ENCODE measurements at places on chromosomes 16 and 17. TPM values are rescaled to one million over a fixed set of nuclear protein-coding genes. Genes with fewer than 3 reads are reported as not detected.
A peak's percentile ranks its signal among the peaks of the same experiment; 100 is the strongest.

CCL8 gene
- polyA plus RNA-seq: 0.18 TPM

GRCh38 chr17:79991140-79991923, 44.3 kb downstream of the TBC1D16 start:
- no peak for DNase-seq

- DNase-seq: peak; percentile 88
These were observed at the start of gene GLIS2 for GRCh38 chr16:4315186-4316107. TSS of gene GLIS2 (plus strand) at chr16:4316067. CDS start at chr16:4332281, 16,214 bp downstream.

- no peak for DNase-seq
These were observed 484.9 kb downstream of the WWOX start for GRCh38 chr16:78584213-78584860.

GRCh38 chr17:5122586-5123342, 6.9 kb downstream of the USP6 start:
- DNase-seq: peak; percentile 37

ABHD15 gene
- polyA plus RNA-seq: 7.2 TPM

EPN3 gene
- polyA plus RNA-seq: 16.2 TPM

DNA sequence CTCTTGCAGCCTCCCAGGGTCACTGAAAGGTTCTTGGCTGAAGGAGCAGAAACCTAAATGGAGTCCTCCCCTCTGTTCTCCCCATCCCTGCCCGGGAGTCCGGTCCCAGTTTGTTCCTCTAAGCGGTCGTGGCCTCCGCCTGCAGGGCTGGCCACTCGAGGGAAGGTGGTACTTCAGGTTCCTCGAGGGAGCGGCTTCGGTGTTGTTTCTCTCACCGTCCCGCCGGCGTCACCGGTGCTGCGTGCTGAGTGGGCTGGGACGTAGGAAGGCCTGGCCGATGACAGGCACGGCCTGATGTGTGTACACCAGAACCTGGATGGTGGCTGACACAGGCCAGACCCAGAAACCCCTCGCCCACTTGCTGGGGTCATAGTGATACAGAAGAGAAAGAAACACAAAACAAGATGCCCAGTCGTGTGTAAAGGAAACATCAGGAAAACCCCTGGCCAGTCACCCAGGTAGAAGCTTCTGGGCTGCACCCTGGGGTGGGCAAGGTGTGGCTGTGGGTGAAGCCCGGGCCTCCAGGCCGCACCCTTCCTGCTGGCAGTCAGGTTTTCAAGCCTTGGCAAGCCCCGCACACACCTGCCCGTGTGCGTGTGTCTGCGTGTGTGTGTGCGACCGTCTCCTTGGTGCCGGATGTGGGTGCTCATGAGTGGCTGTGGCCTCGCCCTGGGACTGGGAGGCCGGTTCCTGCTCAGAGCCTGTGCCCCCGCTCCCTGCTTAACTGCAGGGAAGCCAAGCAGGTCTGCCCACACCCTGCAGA, 52.0 kb downstream of the BAIAP2 start:
- no peak for DNase-seq

- no peak for DNase-seq
These were observed 9.8 kb downstream of the GEMIN4 start for GRCh38 chr17:742147-742793.

NECAB2 gene
- 3.1 TPM for polyA plus RNA-seq

DNA sequence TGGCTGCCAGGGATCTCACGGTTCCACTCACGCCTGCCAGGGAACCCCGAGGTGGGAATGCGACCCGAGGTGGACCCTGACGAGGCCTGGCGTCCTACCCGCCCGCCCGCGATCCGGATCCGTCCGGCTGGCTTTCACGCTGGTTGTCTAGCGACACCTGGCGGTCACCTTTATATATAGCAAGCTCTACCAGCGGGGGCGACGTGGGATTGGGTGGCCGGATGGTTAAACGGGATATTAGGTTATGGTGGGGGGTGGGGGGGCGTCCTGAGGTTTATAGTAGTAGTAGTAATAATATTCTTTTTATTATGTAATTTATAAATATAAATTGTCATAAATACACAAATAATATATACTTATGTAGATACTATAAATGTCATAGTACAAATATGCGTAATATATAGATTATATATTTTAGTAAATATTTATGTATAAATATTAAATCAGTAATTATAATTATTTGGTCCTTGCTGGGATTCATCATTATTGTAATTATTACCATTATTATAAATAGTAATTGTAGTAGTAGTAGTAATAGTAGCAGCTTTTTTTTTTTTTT, 136.9 kb downstream of the KCNJ12 start:
- peak; percentile 79 for DNase-seq

- peak; percentile 33 for DNase-seq
These were observed 332.0 kb downstream of the XYLT1 start for GRCh38 chr16:17138801-17139200.

GRCh38 chr16:85027958-85028684, 526 bp downstream of the KIAA0513 start:
- no peak for DNase-seq

ABCC6 gene
- polyA plus RNA-seq: 21.2 TPM

DNA sequence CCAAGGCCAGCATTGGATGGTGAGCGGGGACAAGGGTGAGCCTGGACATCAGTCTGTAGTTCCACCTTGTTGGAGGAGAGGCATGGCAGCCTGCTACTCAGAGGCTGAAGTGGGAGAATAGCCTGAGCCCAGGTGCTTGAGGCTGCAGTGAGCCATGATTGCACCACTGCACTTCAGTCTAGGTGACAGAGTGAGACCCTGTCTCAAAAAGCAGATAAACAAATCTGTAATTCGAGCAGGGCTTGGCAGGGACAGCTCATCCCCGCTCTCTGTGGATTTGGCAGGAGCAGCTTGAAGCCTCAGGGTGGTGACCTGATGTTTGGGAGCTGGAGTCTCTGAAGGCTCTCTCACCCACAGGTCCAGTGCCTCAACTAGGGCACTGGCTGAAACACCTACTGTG, 38.6 kb upstream of the ZCCHC14 start:
- DNase-seq: no peak

KRTAP4-1 gene
- polyA plus RNA-seq: not detected

DNA sequence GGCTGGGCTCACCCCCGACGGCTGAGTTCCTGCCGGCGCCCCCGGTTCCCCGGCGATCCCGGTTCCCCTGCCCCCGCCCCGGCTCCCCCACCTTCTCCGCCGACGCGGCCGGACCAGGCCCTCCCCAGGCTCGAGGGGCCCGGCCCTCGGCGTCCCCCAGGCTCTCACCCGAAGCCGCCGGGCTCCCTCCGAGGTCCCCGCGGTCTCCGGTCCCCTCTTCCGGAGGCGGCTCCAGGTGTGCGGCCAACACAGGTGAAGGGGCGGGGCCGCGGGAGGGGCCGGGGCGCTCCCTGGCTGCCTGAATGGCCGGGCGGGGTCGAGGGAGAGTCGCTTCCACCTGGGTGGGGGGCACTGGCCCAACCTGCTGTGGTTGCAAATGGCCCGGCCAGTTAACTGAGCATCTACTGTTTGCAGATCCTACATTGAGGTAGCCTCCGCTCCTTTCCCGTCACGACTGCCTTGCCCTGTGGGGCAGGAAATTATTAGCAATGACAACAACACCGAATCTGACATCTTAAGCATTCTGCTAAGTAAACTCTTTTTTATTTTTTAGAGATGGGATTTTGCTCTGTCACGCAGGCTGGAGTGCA, at the start of gene BICDL2:
Gene BICDL2, minus strand, starts transcription at position 219 of the 590 bp plus-strand sequence. CDS start 1,448 bp downstream, outside the sequence.
- DNase-seq: no peak

GRCh38 chr16:13021996-13022395, 120.6 kb downstream of the SHISA9 start:
- DNase-seq: no peak

- DNase-seq: no peak
These were observed 356.0 kb downstream of the CA10 start for GRCh38 chr17:51802544-51802943.

SDK2 gene
- 9.9 TPM for polyA plus RNA-seq

Data from renal pelvis (tissue), 12 donors.